ENCODE measurements at places on chromosomes 3 and 15.

DNA sequence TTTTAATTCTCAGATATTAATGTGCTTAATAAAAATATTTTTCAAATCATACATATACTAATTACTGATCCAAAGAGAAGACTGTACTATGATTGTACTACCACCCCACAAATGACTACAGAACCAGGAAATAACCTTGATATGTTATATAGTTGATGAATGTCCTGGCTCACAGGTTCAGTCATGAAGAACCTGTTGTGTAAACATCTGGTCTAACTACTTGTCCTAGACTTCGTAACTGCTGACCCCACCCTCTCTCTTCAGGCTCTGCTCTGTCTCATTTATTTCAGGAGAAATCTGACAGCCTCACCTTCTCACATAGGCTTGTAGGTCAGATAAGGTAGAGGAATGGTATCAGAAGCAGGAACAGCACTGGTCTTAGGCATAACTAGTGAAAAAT is 14.7 kb upstream of the CSTA start:
- DNase-seq: no peak

GRCh38 chr15:53976844-53977392 is 1.3 kb upstream of the UNC13C start:
- no peak for DNase-seq

- no peak for DNase-seq
Observed at GRCh38 chr3:124851136-124851535, 36.0 kb downstream of the ITGB5 start.

DNA sequence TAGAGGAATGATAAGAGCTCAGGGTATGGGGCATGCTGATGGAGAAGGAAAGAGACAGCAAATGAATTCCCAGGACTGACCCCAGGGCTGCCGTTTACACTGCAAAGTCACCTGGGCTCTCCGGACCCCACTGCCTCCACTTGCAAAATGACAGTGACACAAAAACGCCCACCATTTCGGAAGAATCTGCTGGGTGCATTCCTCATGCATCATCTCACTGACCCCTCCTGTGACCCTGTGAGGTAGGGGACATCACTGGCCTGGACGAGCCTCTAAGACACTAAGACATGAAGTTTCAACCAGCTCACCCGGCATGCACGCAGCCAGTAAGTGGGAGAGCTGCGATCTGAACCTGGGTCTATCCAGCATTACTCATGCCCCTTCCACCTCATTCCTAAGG is 60.3 kb downstream of the PCSK6 start:
- DNase-seq: no peak

DNA sequence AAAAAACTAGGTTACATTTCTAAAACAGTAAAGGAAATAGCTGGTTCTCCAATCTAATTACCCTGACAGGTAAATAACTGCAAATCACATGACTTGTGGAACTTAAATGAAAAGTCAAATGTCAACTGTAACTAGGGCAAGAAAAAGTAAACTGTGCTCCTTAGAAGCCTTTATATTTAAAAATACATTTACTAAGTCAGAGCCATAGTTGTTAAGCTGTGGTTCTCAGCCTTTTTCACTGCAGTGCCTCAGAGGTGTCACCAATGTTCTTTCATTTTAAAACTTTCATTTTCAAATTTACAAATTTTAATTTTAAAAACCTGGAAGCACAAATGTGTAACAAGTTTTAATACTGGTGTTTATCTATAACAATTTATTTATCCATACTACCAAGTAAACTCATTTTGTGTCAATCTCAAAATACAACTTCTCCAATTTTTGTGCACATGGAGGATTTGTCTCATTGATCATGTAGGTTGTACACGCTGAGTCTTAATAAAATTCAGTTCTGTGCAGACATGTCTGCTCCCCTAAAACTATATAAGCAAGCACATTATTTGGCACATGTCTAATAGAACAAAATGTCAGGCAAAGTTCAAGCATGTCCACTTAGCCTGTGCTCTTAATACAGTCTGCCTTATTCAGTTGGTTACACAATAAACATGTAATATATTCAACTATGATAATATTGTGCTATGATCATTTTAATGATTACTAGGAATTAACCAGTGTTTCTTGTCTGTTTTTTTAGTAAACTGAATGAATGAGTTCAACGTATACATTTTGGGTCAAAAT is 70.4 kb downstream of the DLG1 start:
- no peak for DNase-seq

Data from HCT116 (cell line).